Immature natural killer cell (primary cell): ENCODE measurements at places on chromosomes 2 and 18. TPM values are rescaled to one million over a fixed set of nuclear protein-coding genes. Genes with fewer than 3 reads are reported as not detected.

DNA sequence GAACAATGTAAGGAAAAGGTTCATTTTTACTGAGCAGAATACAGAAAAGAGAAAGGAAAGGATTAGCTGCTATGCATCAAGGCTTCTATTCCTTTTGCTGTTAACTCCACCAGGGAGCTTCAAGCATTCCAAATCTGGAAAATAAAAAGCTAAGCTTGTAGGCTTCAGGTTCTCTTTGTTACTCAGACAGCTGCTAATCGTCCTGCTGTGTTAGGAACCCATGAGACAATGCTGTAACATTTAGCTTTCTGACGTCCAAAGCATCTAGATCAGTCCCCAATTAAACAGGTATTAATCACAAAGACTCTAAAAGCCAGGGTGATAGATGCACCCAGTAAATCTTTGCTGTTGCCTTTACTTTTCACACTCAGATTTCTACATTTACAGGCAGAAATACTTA is 103.8 kb downstream of the EPHA4 start:
- DNase-seq: no peak

DNA sequence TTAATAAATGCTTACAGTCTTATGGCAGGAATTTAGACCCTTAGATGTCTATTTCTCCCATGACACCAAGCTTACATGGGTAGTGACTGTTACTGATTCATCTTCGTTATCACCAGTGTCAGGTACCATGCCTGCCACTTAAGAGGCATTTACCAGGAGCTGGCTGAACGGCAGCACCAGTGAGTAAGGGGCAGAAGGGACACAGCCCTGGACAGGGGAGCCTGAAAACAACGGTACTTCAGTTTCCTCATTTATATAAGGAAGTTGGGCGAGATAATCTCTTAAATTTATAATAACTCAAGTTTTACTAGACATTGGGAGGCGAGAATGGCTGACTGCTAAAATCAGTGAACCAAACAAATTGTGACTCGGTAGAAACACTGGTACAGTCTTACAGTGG is 1.2 kb downstream of the COA5 start:
- DNase-seq: no peak

GRCh38 chr2:156539086-156539860 is 103.1 kb downstream of the GPD2 start:
- no peak for DNase-seq

SP140 gene
- 19.3 TPM for polyA plus RNA-seq

CDH2 gene
- polyA plus RNA-seq: not detected

PROM2 gene
- polyA plus RNA-seq: not detected
